ENCODE measurements at places on chromosomes 3 and 15. TPM values are rescaled to one million over a fixed set of nuclear protein-coding genes. Genes with fewer than 3 reads are reported as not detected.

Gene TF
- 0.30 TPM for total RNA-seq

Gene CHRNA5
- 0.25 TPM for total RNA-seq

Gene WDR93
- total RNA-seq = not detected

Gene HRG
- not detected for total RNA-seq

DNA sequence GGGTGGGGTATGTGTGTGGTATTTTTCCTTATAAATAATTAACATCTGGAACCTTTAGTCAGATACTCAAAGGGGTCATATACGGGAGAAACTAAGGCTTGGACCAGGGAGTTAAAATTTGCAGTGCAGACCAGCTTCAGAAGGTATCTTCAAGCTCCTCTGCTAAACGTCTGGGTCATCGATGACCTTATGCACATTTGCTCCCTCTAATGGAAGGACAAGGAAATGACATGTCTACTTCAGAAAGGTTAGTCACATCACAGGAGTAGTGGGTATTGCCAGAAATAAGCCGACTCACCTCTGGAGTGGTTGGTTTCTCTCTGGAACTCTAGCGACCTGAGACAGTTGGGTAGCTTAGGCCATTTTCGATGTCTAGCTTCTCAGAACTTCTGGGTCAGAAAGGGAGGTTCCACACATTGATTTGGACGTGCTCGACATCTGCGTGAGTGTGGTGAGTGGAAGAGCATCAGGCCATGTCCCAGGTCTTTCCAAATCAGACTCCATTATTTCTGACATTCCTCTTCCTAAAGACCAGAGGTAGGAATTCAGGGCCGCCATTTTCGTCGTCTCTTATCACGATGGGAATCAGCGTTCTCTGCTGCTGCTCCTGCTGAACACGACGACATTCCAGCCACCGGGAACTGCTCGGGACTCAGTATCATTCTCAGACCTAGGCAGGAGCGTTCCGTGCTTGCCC, 31.8 kb upstream of the RASA2 start:
- no peaks in the 10 kb centered on the region for H3K27me3 ChIP-seq
- H3K4me3 ChIP-seq = no peak overlapping the region
- no peaks in the 10 kb centered on the region for H3K36me3 ChIP-seq
- H3K4me1 ChIP-seq = peaks cover 17% of the 10 kb centered on the region

- H3K4me3 ChIP-seq = no peak overlapping the region
- no peaks in the 10 kb centered on the region for H3K4me1 ChIP-seq
- no peak for DNase-seq
- no peak overlapping the region for H3K27ac ChIP-seq
- H3K36me3 ChIP-seq = peaks cover 22% of the 10 kb centered on the region
- no peaks in the 10 kb centered on the region for H3K27me3 ChIP-seq
Observed at GRCh38 chr15:39946862-39947261, 12.9 kb downstream of the EIF2AK4 start.
